ENCODE measurements at places on chromosomes 3 and 15. TPM values are rescaled to one million over a fixed set of nuclear protein-coding genes. Genes with fewer than 3 reads are reported as not detected.

The MESP2 gene
- total RNA-seq = 0.36 TPM

The ANKRD63 gene
- total RNA-seq = not detected

The SCAANT1 gene
- total RNA-seq = not detected

The KPNA4 gene
- 66.7 TPM for total RNA-seq

- peak overlapping the region; percentile 5 for H3K4me3 ChIP-seq
- H3K27ac ChIP-seq = no peak overlapping the region
- DNase-seq = no peak
- peaks cover 9% of the 10 kb centered on the region for H3K4me1 ChIP-seq
- no peaks in the 10 kb centered on the region for H3K27me3 ChIP-seq
- H3K36me3 ChIP-seq = peaks cover 4% of the 10 kb centered on the region
Measured at GRCh38 chr3:129254536-129255230, 5.3 kb downstream of the COPG1 start.

GRCh38 chr15:95594496-95594895 lies 736.0 kb upstream of the NR2F2 start:
- H3K4me1 ChIP-seq = peaks cover 53% of the 10 kb centered on the region
- no peak for DNase-seq
- no peaks in the 10 kb centered on the region for H3K36me3 ChIP-seq
- no peaks in the 10 kb centered on the region for H3K27me3 ChIP-seq

GRCh38 chr15:95866711-95867440 lies 463.6 kb upstream of the NR2F2 start:
- H3K4me3 ChIP-seq = no peak overlapping the region
- H3K36me3 ChIP-seq = no peaks in the 10 kb centered on the region
- no peak for DNase-seq
- peak overlapping the region; percentile 39 for H3K27ac ChIP-seq

GRCh38 chr3:27279123-27279522 lies 90.1 kb downstream of the NEK10 start:
- H3K27me3 ChIP-seq = no peaks in the 10 kb centered on the region
- peaks cover 2% of the 10 kb centered on the region for H3K36me3 ChIP-seq
- no peak for DNase-seq
- H3K4me3 ChIP-seq = no peak overlapping the region
- H3K27ac ChIP-seq = no peak overlapping the region

DNA sequence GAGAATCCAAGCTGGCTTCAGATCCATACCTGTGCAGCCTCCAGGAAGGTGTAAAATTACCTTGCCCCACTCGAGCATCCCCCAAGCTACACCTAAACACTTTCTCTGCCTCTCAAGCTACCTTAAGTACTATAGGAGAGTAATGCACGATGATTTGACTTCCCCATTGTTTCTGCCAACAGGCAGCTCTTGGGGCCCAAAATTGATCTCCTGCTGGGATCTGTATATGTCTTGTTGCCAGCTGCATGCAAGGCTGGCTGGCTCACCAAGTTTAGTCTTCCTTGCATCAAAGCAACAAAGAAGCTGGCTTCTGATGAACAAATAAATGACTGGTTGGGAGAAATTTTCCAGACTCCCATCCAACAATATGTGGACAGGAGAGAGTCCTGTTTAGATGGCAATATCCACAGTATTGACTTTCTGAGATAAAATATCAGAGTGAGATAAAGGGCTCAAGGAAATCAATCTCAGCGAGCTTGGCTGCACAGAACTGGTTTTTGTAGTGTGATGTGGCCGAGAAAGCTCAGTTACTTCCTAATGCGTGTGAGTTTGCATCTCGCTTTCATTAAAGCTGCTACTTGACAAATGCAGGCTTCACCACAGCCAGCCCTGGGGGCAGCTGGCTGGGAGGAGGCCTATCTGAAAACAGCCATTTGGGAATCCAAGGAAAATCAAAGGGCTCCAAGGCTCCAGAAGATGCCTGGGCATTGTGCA lies 140.7 kb downstream of the MINAR1 start:
- H3K27ac ChIP-seq = no peak overlapping the region
- H3K27me3 ChIP-seq = peaks cover 7% of the 10 kb centered on the region
- peaks cover 7% of the 10 kb centered on the region for H3K4me1 ChIP-seq
- no peaks in the 10 kb centered on the region for H3K36me3 ChIP-seq

- no peaks in the 10 kb centered on the region for H3K27me3 ChIP-seq
- no peak overlapping the region for H3K4me3 ChIP-seq
- H3K4me1 ChIP-seq = no peaks in the 10 kb centered on the region
- no peak for DNase-seq
- H3K27ac ChIP-seq = no peak overlapping the region
- no peaks in the 10 kb centered on the region for H3K36me3 ChIP-seq
Measured at GRCh38 chr3:104206925-104207324, 1159.8 kb upstream of the ALCAM start.

- H3K4me3 ChIP-seq = no peak overlapping the region
- H3K4me1 ChIP-seq = no peaks in the 10 kb centered on the region
- no peaks in the 10 kb centered on the region for H3K36me3 ChIP-seq
- H3K27me3 ChIP-seq = no peaks in the 10 kb centered on the region
- no peak for DNase-seq
Measured at GRCh38 chr3:187823746-187824145, 78.5 kb upstream of the BCL6 start.

- H3K27ac ChIP-seq = peak overlapping the region; percentile 57
- H3K4me3 ChIP-seq = peak overlapping the region; percentile 10
- peaks cover 6% of the 10 kb centered on the region for H3K36me3 ChIP-seq
- DNase-seq = no peak
- peaks cover 31% of the 10 kb centered on the region for H3K4me1 ChIP-seq
- no peaks in the 10 kb centered on the region for H3K27me3 ChIP-seq
Measured at GRCh38 chr3:99551520-99551919, 86.9 kb upstream of the COL8A1 start.

DNA sequence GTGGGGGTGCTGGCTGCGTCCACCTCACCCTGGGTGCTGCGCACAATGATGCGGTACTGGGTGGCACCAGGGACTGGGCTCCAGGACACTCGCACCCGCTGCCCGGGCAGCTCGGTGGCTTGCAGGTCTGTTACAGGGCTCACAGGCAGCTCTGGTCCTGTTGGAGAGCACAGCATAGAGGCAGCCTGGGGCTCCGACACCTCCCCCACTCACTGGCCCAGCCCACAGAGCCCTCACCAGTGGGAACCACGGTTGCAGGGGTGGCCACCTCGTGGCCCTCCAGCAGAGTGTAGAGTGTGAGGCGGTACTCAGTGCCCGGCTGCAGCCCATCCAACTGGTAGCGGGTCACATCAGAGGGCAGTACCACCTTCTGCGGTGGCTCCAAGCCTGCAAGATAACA lies 3.7 kb downstream of the COL7A1 start:
- no peak overlapping the region for H3K4me3 ChIP-seq
- H3K36me3 ChIP-seq = no peaks in the 10 kb centered on the region
- no peak overlapping the region for H3K27ac ChIP-seq
- DNase-seq = no peak
- H3K27me3 ChIP-seq = peaks cover 2% of the 10 kb centered on the region

- H3K27ac ChIP-seq = no peak within 1 kb of the TSS
- H3K27me3 ChIP-seq = peaks cover 21% of the 10 kb centered on the region
- H3K4me3 ChIP-seq = peak within 1 kb of the TSS; percentile 88
- no peaks in the 10 kb centered on the region for H3K36me3 ChIP-seq
- H3K4me1 ChIP-seq = peaks cover 24% of the 10 kb centered on the region
Measured at GRCh38 chr3:89107461-89108290, at the start of gene EPHA3. Gene EPHA3, plus strand, starts transcription at chr3:89107621. Its CDS starts 128 bp downstream, at chr3:89107749.

DNA sequence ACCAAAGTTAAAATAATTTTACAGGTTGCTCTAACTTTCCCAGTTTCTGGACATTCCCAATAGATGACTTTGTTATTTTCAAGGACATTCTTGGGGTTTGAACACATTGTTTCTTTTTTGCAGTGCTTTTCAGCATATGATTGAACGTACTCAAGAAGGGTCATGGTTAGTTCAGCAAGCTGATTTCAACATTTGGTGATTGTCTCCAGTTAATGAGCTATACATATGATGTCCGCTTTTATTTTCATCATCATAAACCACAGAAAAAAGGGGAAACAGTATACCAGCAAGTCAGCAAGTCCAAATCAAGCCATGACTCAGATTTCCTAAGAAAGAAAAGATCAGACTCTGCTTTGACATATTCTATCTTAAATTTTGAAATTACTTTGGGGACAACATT lies 69.4 kb downstream of the B3GALNT1 start:
- no peak for DNase-seq
- H3K27me3 ChIP-seq = no peaks in the 10 kb centered on the region
- no peak overlapping the region for H3K4me3 ChIP-seq
- peaks cover 30% of the 10 kb centered on the region for H3K36me3 ChIP-seq
- H3K27ac ChIP-seq = no peak overlapping the region

GRCh38 chr3:123285066-123285465 lies 83.3 kb downstream of the SEC22A start:
- no peaks in the 10 kb centered on the region for H3K4me1 ChIP-seq
- no peaks in the 10 kb centered on the region for H3K36me3 ChIP-seq
- H3K27ac ChIP-seq = no peak overlapping the region
- no peak overlapping the region for H3K4me3 ChIP-seq

DNA sequence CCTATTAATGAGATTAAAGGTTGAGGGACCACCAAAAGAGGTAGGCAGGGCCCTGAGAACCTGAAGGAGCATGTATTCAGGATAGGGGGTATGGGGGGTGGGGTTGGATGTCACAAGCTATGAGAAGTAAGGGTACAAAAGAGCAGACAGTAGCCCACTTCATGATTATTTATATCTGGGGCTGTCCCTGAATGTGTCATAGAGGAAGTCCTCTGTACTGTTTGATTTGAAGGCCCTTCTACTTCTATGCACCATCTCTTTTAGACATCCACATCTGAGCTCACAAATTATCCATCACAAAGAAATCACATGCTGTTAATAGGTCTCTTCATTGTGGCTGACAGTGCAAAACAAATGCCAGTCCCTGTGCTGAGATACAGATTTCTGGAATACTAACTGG lies 68.6 kb downstream of the FHIT start:
- H3K27me3 ChIP-seq = no peaks in the 10 kb centered on the region
- no peaks in the 10 kb centered on the region for H3K36me3 ChIP-seq
- H3K4me1 ChIP-seq = no peaks in the 10 kb centered on the region
- no peak overlapping the region for H3K4me3 ChIP-seq
- DNase-seq = no peak

All from neural crest cell (in vitro differentiated cells).